ENCODE measurements at places on chromosomes 2 and 18.

- no peak for DNase-seq
Measured at GRCh38 chr2:192696857-192697256, 502.1 kb upstream of the TMEFF2 start.

DNA sequence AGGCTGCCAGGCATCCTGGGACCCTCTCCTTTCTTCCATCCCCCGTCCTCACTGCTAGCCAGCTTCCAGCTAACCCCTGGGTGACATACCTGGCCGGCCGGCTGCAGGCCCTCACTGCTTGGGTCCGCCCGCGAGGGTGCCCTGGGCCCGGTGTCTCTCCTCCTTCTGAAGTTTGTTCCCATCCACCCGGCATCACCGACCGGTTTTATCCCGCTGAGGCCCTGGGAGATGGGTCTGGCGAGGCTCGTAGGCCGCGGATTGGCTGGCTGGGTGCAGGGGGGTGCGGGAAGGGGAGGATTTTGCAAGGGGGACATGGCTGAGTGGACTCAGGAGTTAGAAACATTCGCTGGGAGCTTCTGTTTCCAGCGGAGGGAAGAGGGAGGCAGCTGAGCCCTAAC lies at the start of gene PAX8:
TSS of gene PAX8 (minus strand) at position 180 of the 398 bp plus-strand sequence. CDS start 527 bp downstream, outside the sequence.
- DNase-seq, result no peak

DNA sequence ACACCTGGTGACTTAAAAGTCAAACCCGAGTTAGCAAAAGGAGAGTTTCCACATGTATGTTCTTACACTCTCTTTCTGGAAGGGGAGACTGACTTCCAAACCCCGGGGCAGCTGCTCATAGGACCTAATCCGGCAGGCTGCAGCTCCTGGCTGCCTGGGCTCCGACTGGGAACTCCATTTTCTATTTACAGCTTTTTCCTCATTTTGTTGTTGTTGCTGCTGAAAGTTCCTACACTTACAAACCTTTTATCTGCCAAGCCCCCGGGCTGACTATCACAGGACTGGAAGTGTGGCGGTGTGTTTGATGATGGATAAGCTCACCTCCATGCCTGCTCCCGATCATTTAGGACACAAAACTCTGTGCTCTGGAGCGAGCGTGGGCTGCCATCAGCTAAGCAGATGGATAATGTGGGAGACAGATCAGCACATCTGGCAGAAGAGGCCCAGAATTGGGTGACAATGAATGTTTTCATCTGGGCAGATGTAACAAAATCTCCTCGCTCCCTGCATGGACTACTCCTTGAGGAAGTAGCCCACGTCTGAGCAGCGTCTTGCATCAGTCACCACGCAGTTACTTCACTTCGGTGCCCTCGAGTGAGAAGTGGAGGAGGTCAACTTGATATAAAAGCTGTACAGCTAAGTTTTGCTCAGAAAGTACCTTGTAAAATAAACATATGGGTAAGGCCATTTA lies 114.4 kb upstream of the COPS8 start:
- no peak for DNase-seq

- DNase-seq, result no peak
Measured at GRCh38 chr18:55064760-55065159, 105.5 kb upstream of the CCDC68 start.

GRCh38 chr2:103361712-103362111 lies 599.9 kb downstream of the TMEM182 start:
- DNase-seq, result no peak
